Ammon's horn (tissue), 1 donor: ENCODE measurements at places on chromosomes 7 and 10.

DNA sequence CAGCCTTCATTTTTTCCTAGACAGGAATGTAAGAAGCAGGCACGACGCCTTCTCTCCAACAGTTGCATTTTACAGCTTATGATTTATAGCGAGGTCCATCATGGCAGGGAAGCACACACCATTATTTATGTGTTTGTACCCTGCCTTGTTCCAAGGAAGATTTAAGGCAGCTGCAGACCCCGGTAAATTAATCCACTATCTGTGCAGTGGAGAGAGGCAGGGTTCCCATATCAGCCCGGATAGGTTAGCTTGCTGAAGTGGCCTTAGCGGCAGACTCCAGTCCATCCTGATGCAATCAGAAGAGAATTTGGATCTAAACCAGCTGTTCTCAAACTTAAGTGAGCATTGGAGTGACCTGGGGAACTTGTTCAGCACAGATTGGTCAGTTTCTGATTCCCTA lies 359.4 kb downstream of the GALNT17 start:
- no peak for DNase-seq

DNA sequence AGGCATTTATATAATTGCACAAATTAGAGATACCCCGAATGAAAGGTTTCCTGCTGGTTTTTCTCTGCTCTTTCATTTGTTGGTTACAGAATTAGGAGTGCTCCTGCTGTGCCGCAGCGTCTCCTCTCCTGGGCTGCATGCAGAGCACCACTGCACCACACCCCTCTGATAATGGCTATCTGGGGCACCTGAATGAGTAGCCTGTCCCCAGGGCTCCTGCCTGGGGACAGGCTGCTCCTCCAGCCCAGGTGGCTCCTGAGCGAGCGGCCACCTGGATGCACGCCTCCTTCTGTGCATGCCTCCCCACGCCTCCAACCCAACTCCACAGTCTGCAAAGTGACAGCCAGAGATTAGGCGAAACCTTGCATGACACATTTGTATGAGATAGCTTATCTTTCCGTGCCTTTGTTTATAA lies 242.6 kb upstream of the FZD8 start:
- no peak for DNase-seq

- DNase-seq, result no peak
Observed at GRCh38 chr10:117266400-117266799, 25.5 kb downstream of the SLC18A2 start.

GRCh38 chr10:21172930-21173801 lies 276.1 kb upstream of the NEBL start:
- peak; percentile 35 for DNase-seq

DNA sequence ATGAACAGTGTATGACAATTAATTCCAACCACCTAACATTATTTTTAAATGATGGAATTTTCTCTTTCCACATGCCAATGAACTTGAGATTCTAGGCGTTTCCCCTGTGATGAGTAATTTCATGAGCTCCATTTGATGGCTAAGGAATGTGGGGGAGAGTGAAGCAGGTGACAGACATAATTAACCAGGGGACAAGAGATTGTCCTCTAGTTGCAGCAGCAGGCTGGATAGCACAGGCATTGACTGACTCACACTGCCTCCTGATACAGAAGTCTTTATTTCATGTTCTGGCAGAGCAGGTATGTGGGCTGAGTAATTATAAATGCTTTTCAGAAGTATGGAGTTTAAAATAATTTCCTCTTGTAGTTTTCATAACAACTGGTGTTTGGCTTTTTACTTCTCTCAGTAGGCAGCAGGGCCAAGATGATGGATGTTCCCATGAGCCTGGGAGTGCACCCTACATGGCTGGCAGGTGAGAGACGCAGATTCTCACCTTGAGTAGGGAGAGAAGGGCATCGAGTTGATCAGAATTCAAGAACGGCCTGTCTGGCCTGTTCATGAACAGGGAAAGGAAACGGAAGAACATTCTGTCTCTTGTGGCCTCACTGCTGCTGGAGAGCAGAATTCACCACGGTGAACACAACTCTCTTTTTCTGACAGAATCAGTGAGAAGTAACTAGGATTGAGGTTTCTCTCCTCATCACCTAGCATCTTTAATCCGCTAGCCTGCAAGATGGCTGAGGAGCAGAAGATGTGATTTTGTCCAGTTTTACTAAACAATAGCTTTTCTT lies 118.8 kb downstream of the AOAH start:
- DNase-seq, result no peak

DNA sequence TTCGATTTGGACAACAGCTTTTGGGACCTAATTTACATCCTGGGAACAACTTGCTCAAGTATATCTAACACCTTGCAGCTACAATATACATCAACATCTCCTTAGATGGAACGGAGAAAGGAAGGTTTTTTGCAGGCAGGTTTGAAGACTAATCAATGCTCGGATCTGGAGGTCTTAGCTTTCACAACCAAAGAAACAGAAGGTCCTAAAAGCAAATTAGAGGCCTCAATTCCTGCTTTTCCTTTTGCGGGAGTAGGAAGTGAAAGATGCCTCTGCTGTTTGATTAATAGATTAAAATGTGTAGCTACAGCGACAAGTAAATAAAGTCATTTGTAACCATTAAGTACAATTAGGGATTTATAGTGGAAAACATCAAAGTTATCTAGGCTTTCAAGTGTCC lies 3.7 kb upstream of the SP8 start:
- no peak for DNase-seq

DNA sequence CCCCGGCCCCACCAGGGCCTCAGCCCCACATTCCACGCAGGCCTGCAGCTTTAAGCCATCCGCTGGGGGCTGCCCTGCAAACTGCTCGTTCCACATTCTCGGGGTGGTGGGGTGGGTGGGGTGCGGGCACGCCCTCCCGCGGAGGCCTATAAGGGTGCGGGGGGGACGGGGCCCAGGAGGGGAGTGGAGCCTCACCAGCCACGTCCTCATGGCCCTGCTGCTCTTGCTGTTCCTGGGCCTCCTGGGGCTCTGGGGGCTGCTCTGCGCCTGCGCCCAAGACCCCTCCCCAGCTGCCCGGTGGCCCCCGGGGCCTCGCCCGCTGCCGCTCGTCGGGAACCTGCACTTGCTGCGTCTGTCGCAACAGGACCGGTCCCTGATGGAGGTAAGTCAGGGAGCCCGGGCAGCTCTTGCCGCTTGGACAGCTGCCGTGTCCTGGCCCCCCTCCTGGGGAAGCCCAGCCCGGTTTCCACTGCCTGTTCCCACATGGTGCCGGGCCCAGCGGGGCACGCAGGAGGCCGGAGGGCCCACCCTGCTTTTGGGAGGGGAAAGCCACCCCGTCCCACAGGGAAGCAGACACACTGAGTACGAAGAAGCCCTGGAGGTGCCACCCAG lies at the start of gene CYP2W1:
TSS of gene CYP2W1 (plus strand) at position 178 of the 612 bp plus-strand sequence. CDS start at position 209, 31 bp downstream.
- DNase-seq, result no peak

GRCh38 chr7:141484907-141485306 lies 66.3 kb upstream of the AGK start:
- no peak for DNase-seq

DNA sequence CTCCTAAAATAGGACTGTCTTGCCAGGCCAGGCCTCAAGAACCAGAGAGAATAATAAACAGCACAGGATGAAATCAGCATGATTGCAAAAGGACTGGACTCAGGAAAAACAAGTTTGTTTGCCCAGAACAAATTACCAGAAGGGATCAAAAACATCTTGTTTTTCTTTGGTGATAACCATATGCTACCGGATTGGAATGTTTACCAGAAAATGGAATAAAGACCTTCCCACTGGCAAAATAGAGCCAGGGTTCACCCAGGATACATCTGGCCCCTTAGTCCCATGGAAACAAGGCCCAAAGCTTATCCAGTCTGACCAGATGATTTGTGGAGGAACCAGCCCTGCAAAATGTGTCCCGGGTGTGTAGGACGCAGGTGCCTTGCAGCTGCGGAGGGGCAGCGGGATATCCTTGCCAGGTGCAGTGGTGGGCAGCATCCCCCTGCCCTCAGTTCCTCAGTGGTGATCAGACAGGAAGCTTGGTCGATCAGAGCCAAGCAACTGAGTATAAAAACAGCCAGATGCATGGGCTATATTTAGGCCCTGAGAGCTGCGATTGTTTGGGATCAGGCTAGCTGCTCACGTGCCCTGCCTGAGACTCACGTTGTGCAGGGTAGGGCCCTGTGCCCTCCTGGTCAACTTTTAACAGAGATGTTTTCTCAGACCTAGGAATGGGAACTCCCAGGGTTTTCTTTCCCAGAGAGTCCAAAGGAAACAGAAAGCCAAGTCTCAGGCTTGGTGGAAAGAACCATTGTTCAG lies 4.6 kb upstream of the ZNF22 start:
- peak; percentile 75 for DNase-seq

GRCh38 chr7:29041991-29042390 lies 83.9 kb upstream of the TRIL start:
- DNase-seq, result no peak

- no peak for DNase-seq
Observed at GRCh38 chr7:130838738-130839137, 104.7 kb upstream of the KLF14 start.

DNA sequence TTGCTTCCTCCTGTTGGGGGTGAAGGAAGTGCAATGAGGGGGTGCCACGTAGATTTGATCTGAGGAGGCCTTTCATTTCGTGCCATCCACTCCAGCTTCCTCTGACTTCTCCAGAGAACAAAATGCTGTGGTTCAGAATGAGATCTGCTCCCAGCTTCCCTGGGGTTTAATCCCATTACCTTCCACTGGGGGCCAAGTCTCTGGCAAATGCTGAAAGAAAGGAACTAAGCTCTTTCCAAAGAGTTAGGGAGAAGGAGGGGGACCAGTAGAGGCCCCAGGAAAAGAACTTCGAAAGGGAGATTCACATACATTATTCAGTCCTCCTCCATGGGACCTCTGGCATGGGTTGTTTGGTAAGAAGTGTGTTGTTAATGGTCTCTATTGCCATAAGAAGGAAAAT lies 727.0 kb downstream of the TYW1 start:
- no peak for DNase-seq

DNA sequence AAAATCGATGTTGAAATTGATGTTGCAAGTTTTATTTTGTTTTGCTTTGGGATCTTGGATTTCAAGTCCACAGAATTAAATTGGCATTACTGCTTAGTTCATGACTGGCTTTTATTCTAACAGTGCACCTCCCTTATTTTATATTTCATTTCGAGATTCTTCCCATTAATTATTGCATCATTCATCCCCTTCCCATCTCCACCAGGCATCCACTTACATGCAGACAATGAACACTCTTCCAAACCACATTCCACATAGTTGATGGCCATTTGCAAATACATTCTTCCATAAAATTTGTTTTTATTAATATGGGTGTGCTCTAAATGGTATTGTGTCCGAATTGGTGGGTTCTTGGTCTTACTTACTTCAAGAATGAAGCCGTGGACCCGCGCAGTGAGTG lies 15.6 kb upstream of the SCIN start:
- DNase-seq, result no peak

DNA sequence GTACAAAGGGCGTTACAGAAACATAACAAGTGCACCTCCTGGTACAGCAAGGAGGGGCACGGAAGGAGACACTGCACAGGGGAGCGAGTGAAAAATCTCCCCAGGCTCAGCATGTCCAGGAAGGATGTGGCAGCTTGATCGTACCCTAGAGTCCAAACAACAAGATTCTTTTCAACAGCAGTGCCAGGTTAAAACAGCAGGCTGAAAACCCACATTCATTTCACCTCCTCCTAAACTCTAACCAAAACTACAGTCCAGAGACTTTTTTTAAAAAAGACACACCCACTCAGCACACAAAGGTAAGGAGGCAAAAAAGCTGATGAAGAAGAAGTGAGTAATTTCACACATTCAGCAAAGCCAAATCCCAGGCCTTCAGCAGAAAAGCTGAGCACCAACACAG lies 138.8 kb downstream of the SFMBT2 start:
- DNase-seq, result no peak

DNA sequence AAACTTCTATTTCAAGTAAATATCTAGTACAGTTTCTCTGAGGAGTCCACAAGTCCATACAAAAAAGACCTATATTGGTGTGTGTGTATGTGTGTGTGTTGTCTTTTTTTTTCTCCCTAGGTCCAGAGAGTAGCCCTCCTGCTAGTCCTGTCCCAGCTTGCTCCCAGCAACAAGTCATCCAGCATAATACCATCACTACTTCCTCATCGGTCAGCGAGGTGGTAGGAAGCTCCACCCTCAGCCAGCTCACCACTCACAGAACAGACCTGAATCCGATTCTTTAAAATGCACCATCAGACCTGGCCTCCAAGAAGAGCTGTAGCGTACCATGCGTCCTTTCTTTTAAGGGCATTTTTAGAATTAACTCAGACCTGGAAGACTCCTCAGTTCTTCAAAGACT lies 139.1 kb downstream of the TRIL start:
- no peak for DNase-seq

DNA sequence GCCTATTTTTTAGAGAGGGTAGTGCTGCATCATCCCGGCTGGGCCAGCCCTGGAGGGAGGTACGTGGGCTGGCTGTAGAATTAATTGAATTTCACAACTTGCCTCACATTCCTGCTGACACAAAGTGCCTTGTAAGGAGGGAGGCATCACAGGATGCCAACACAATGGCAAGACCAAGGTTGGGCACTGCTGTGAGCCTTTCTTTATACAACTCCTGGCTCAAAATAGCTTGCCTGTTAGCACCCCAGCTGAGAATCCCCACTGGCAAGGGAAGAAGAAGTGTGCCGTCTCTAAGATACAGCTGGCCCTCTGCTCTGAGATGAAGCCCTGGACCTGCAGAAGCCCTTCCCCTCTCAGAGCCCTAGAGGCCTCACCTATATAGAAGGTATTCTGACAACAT lies 873.9 kb downstream of the GRID1 start:
- peak; percentile 27 for DNase-seq

DNA sequence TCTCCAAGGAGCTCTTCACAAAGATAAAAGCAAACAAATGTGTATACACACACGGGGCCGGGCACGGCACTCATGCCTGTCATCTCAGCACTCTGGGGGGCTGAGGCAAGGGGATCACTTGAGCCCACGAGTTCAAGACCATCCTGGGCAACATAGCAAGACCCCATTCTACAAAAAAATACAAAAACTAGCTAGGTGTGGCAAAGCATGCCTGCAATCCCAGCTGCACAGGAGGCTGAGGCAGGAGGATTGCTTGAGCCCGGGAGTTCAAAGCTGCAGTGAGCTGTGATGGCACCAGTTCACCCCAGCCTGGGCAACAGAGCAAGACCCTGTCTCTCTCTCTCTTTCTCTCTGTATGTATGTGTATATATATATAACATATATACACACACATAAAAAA lies 22.3 kb downstream of the TTYH3 start:
- DNase-seq, result no peak

DNA sequence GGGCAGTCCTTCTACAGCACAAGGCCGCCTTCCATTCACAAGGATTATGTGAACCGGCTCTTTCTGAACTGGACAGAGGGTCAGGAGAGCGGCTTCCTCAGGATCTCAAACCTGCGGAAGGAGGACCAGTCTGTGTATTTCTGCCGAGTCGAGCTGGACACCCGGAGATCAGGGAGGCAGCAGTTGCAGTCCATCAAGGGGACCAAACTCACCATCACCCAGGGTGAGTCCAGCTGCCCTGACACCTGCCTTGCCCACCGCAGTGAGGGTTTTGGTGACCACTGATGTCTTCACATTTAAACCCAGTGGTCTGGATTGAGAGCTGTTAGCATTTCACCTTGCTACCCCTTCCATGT lies 918 bp downstream of the PILRB start:
- no peak for DNase-seq

GRCh38 chr10:86958901-86959736 lies 720 bp downstream of the SNCG start:
- DNase-seq, result no peak

- no peak for DNase-seq
Observed at GRCh38 chr10:37952926-37953325, 23.5 kb downstream of the ZNF25 start.

- DNase-seq, result no peak
Observed at GRCh38 chr10:71646592-71647292, 72.8 kb downstream of the C10orf105 start.
